Fibroblast of skin of back (primary cell): ENCODE measurements at places on chromosomes 2 and 18.

- DNase-seq, result no peak
Measured at GRCh38 chr2:85560812-85561279, 447 bp downstream of the GGCX start.

DNA sequence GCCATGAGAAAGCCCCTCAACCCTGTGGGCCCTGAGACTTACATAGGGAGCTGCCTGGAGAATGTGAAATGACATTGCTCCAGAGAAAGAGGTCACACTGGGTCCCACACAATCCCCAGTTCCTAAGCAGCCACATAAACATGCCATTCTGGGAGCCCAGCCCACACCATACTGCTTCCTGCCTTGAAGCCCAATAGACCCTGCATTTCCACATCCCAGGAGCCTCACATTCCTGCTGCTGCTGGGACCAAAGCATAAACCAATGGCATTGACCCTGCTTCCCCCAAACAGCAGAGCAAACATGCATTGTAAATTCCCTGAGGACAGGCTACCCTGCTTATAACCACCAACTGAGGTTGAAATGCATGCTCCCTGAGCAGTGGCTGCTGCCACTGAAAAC is 1117.6 kb upstream of the SLC39A10 start:
- no peak for DNase-seq

GRCh38 chr18:79695269-79695668 is 15.7 kb downstream of the CTDP1 start:
- peak; percentile 14 for DNase-seq

GRCh38 chr2:237122214-237122666 is 36.6 kb downstream of the COPS8 start:
- DNase-seq, result peak; percentile 84

DNA sequence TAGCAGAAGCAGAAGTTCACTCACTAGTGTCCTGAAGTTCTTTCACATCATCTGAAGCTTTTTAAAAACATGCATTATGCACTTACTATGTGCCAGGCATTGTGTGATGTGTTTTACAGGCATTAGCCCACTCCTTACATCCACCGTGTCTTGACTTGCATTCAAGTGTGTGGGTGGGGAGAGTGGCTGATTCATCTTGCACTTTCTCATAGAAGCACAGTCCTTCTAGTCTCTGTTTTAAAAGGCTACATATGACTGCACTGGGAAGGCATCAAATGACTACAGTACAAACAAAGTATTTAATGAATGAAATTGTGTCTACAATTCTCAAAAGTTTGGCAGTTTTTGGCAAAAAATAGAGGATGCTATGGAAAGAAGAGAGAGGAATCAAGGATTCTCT is 21.6 kb upstream of the DSC3 start:
- DNase-seq, result no peak

GRCh38 chr18:67425672-67426071 is 90.8 kb downstream of the DSEL start:
- peak; percentile 95 for DNase-seq
